Right ventricle myocardium inferior (tissue), 1 donor: ENCODE measurements at places on chromosomes 4 and X.

DNA sequence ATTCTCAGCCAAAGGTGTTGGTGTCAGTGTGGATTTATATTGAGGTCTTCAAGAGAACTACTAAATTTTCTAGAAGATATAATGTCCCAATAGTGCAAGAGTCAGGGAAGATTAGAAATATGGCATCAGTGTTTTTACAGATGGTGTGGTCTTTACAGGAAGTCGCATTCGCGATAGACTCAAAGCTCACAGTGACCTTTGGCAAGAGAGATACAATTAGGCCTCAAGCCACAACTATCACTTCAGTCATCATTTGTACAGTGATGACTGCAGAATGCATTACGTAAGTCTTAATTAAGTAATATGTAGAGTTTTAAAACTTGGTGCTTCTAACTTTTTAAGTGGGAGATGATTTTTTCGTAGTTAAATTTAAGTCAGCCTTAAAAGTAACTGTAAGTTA lies 237.2 kb upstream of the FSTL5 start:
- DNase-seq: no peak

- no peak for DNase-seq
Measured at GRCh38 chrX:51851507-51852085, 41.8 kb upstream of the MAGED1 start.

GRCh38 chr4:125315576-125316400 lies 1.0 kb downstream of the FAT4 start:
- peak; percentile 70 for DNase-seq

DNA sequence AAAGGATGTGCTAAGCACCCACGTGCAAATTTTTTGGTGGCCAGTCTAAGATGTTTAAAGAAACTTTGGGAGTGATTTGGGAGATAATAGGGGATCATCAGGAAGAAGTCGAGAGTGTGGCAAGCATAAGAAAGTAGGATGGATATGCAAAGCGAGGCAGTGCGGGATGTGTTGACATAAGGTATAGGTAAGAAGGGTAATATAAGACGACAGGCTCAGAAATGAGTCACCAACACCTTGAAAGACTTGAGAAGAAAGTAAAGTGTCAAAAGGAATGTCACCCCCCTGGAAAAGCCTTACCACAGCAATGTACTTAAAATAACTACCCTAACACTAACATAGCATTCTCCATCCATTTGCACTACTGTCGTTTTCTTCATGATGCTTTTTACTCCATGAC lies 69.8 kb upstream of the BMP2K start:
- no peak for DNase-seq
